Body of pancreas (tissue), 4 donors: ENCODE measurements at places on chromosomes 11 and 22. TPM values are rescaled to one million over a fixed set of nuclear protein-coding genes. Genes with fewer than 3 reads are reported as not detected.
A peak's percentile ranks its signal among the peaks of the same experiment; 100 is the strongest.

DNA sequence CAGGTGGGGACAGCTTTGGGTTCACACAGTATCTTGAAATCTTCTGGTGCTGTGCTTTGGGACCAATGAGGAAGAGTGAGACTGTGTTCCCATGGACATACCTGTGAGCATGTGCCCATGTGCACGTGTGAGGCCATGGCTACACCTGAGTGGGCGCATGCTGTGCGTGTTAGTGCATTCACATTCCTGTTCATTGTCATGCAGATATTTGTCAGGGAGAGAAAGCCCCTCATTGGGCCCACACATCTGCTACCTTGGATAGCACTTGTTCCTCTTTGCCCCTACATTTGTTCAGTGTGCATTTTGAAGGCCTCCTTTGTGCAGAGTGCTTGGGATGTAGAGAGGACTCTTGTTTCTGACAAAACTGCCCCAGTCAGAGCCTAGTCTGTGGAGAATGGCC lies 154.3 kb upstream of the E2F8 start:
- DNase-seq: no peak

- peak; percentile 83 for DNase-seq
These were observed 112.7 kb downstream of the SHANK2 start for GRCh38 chr11:71139516-71140205.

- DNase-seq: no peak
These were observed 231.4 kb downstream of the LARGE1 start for GRCh38 chr22:33688903-33689302.

The FAM227A gene
- total RNA-seq: 1.3 TPM

The SLC22A25 gene
- total RNA-seq: not detected

- DNase-seq: no peak
These were observed 2.3 kb downstream of the MALAT1 start for GRCh38 chr11:65501186-65501471.

- no peak for DNase-seq
These were observed 83.8 kb upstream of the MYOD1 start for GRCh38 chr11:17635551-17635938.

GRCh38 chr11:3873712-3874349 lies 18.4 kb downstream of the STIM1 start:
- DNase-seq: no peak

DNA sequence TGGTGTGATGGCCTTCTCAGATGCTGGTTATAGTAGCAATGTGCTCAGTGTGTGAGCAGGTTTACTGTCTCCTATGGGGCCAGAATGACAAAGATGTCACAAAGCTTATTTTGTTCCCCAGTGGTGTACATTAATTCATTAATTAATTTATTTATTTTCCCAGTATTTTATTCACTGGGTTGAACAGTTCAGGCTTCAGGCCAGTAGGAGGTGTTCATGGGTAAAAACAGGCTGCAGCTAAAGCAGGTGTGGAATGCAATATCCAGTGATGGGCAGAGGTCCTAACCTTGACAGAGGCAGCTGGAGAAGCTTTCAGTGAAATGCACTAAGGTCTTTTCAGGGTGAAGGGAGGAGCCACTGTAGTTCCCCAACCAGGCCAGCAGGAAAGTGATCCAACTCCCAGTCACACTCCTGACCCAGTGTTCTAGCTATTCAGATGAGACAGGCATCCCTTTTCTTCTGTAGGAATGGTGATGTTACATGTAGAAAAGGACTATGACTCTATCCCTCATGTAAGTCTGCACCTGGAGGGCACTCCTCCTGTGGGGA lies 7.8 kb upstream of the FANCF start:
- DNase-seq: no peak

GRCh38 chr22:41140365-41140957 lies 48.1 kb downstream of the EP300 start:
- no peak for DNase-seq

GRCh38 chr11:124930799-124931198 lies 5.0 kb downstream of the HEPACAM start:
- no peak for DNase-seq

The ABCC8 gene
- total RNA-seq: 87.0 TPM

- DNase-seq: no peak
These were observed 147.4 kb upstream of the SNX19 start for GRCh38 chr11:131063638-131064037.

The CCDC86 gene
- total RNA-seq: 26.4 TPM

The OR8B2 gene
- not detected for total RNA-seq

DNA sequence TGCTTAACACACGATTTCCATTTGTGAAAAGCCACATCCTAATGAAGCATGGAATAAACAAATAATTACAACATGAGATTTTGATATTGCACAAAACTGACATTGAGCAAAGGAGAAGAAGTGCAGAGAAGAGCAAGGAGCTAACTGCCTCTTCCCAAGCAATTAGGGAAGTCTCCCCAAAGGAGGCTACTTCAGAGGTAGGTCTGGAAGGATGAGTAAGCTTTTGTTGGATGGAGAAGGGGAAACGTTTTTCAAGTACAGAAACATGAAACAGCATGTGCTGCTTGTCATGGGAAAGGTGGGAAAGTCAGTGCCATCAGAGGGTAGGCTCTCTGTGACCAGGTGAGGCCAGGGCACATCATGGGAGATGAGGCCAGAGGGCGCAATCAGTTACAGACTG lies 132.2 kb upstream of the SESN3 start:
- no peak for DNase-seq

- no peak for DNase-seq
These were observed 86.9 kb upstream of the SPON1 start for GRCh38 chr11:13875643-13876042.

GRCh38 chr11:59171508-59172322 lies at the start of gene DTX4:
Gene DTX4 (plus strand): TSS chr11:59172132. CDS start chr11:59172596, 464 bp downstream.
- DNase-seq: peak; percentile 98

GRCh38 chr11:8369592-8370205 lies 106.0 kb upstream of the LMO1 start:
- no peak for DNase-seq

GRCh38 chr11:122627745-122628144 lies 27.8 kb upstream of the UBASH3B start:
- no peak for DNase-seq

The GDPD4 gene
- not detected for total RNA-seq

DNA sequence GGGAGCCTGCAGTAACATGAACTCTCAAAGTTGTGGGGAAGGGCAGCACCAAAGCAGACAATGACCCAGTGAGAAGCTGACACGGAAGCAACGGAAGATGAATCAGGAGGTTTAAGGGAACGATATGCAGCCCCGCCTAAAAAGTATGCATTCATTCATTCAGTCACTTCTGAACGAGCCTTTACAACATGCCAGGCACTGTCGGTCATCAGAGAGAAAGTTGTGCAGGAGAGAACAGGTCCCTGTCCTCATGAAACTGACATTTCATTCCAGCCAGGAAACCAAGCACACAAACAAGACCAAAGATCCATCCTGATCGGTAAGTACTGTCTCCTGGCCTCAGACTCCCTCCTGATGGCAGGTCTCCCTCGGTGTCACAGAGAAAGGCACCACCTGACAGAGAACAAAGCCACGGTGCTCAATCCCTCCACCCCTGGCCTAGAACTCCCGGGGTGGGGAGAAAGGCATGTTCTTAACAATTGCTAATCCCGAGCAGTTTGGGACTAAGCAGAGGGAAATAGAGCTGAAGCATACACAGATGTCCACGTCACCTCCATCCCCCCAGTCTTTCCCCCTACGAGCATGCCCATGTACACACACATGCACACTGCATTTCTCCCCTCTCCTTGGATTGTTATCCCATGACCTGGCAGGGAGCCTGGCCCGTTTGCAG lies 49.3 kb downstream of the LRFN4 start:
- peak; percentile 18 for DNase-seq

The TPCN2 gene
- total RNA-seq: 10.9 TPM
